GM04504 (cell line): ENCODE measurements at places on chromosomes 2 and 18.

DNA sequence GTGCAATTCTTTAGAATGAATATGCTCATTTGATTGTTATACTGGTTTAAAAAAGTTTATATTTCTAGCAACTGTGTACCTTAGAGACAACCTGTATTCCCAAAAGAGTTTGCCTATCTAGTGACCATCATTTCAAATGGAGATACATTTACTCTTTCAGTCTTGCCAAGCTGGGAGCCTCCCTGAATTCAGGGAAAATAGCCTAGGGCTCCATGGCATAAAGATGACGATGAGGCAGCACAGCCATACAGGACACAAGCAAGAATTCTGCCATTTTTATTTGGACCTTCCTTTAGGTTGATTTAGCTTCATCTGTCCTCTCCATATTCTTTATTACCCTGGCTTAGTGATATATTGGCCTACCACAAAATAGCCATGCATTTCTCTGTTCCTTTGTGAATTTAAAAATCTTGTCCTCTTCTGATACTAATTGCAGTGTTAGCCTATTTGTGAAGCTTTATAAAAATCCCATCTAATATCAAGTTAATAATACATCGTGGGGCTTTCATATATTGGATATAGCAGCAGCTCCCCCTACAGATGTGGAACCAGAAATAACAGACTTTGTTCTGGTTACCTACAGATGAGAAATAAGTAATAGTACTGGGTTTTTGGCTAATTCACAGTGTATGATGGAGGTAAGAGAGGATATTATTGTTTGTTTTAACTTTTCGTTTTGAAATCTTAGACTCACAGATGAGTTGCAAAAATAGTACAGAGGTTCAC lies 1661.9 kb upstream of the PIK3C3 start:
- DNase-seq: no peak

- no peak for DNase-seq
Observed at GRCh38 chr2:105580216-105580615, 164.5 kb upstream of the NCK2 start.

GRCh38 chr2:74582184-74582583 lies 27.7 kb downstream of the DOK1 start:
- no peak for DNase-seq

DNA sequence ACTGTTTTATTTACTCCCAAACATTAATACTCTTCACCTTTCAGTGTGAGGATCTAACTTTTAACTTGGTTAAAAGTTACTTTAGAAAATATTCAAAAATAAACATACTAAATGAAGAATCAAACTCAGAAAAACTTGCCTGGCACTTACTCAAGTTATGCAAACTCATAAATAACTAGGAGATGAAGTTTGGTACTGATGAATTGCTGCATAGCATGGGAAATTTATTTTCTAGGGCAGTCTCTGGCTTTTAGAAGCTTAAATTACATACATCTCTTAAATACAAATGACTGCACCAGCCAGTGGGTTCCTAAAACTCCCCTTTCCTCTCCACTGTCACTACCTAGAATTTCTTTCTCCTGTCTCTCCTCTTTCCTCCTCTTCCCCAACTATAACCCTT lies 46.7 kb upstream of the CREB1 start:
- no peak for DNase-seq

- DNase-seq: no peak
Observed at GRCh38 chr2:209681201-209681735, 90.4 kb upstream of the UNC80 start.
